ENCODE measurements at places on chromosomes 3 and 15. TPM values are rescaled to one million over a fixed set of nuclear protein-coding genes. Genes with fewer than 3 reads are reported as not detected.
A peak's percentile ranks its signal among the peaks of the same experiment; 100 is the strongest.

DNA sequence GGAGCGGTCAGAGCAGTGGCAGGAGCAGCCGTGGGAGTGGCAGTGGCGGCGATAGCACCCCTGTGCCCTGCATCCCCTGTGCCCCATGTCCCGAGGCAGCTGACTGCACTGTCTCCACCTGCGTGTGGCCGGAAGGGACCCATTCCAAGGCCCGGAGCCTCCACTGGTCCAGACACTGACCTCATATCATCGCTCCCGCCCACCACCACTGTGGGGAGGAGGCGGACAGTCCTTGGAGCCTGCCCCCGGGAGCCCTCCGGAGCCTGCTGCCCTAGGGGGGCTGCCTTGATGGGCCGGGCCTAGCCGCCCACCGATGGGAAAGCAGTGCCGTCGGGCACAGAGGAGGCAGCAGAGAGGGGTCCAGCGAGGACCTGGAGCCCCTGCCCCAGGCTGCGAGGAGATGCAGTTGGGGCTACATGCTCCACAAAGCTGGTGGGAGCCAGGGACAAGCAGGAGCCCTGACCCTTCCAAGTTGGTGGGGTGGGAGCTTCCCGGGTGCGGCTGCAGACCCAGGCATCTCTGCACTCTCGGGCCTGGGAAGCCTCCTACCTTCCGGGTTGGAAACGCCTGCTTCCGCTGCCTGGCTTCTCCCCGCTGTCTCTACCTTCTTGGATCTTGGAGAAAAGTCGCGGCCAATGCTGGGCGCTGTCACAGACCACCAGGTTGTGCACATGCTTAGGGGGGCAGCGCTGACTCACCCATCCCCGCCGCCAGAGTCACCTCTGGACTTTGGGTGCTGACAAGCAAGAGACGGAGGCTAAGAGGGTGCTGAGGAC is 283.2 kb upstream of the ROBO1 start:
- no peak overlapping the region for H3K27ac ChIP-seq
- no peaks in the 10 kb centered on the region for H3K36me3 ChIP-seq
- H3K4me1 ChIP-seq = no peaks in the 10 kb centered on the region
- H3K27me3 ChIP-seq = no peaks in the 10 kb centered on the region
- no peak overlapping the region for H3K4me3 ChIP-seq

DNA sequence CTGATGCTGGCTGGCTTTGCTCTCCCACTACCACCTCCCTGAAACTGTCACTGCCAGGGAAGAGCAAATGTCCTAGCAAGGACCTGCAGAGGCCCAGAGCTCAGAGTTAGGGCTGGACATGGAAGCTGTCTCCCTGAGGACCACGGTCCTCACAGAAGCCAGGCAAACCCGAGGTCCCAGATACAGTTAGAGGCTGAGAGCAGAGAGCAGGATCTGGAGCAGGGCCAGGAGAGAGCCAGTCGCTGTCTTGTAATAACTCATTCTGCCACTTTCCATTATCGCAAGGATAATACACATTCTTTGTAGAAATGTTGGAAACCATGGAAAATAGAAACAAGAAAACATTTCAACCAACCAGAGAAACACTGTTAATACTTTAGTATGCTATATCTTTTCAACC is 10.1 kb downstream of the GHSR start:
- no peak overlapping the region for H3K27ac ChIP-seq
- H3K4me3 ChIP-seq = no peak overlapping the region
- H3K36me3 ChIP-seq = no peaks in the 10 kb centered on the region
- no peak for DNase-seq
- H3K4me1 ChIP-seq = no peaks in the 10 kb centered on the region
- H3K27me3 ChIP-seq = no peaks in the 10 kb centered on the region

DNA sequence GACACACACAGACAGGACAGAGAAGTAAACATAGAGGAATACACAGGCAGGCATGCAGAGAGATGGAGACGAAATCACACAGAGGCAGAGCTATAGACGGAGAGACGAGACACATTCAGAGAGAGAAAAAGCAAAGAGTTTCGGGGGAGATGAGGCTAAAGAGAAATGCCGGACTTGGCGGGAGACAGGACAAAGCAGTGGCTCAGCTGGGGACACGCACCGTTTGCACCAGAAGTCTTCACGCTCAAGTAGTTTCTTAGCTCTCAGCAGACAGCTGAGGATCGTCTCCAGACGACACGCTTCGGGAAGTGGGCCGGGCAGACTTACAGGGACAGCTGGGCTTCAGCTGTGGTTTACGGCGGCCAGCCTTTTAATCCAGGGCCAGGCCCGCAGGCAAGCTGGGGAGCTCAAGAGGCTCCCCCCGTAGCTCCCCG is 56.2 kb upstream of the DLG1 start:
- H3K36me3 ChIP-seq = no peaks in the 10 kb centered on the region
- DNase-seq = no peak
- no peaks in the 10 kb centered on the region for H3K4me1 ChIP-seq
- H3K27ac ChIP-seq = no peak overlapping the region
- no peak overlapping the region for H3K4me3 ChIP-seq
- H3K27me3 ChIP-seq = no peaks in the 10 kb centered on the region

DNA sequence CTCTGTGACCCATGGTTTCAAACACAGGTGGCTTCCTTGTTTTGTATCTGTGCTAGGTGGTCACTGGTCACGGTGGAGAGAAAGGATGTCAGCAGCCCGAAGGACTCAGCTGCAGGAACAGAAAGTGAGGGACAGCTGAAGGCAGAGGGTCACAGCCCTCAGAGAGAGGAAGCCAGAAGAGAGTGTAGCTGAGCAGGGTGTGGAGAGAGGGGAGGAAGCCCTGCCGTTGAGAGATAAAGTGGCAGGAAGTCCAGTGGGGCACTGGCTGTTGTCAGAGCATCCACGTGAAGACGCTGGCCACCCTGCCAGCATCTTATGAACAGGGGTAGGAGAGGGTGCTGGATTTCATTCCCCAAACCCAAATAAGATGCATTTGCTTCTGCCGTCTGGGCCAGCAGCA is 36.9 kb downstream of the LIMD1 start:
- no peaks in the 10 kb centered on the region for H3K4me1 ChIP-seq
- H3K36me3 ChIP-seq = no peaks in the 10 kb centered on the region
- no peak for DNase-seq
- H3K4me3 ChIP-seq = no peak overlapping the region
- no peak overlapping the region for H3K27ac ChIP-seq
- no peaks in the 10 kb centered on the region for H3K27me3 ChIP-seq

DNA sequence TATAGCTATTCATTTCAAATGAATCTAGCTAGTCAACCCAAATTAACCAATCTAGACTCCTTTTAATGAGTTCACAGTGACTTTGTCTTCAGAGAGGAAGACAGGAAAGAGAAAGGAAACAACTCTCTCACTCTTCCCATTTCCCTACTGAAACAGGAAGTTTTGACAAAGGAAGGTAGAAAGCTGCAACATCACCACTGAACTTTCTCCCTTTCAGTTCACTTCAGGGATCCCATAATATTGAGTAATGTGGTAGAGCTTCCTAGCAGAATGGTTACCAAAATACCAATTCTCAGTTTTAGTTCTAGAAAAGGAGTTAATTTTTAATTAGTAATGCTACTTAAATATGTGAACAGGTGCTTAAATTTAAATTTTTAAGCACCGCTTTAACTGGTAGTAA is 7.5 kb downstream of the VPS13C start:
- DNase-seq = no peak
- H3K4me1 ChIP-seq = peaks cover 16% of the 10 kb centered on the region
- no peaks in the 10 kb centered on the region for H3K36me3 ChIP-seq
- no peak overlapping the region for H3K4me3 ChIP-seq
- no peak overlapping the region for H3K27ac ChIP-seq
- no peaks in the 10 kb centered on the region for H3K27me3 ChIP-seq

The SNX22 gene
- 0.19 TPM for total RNA-seq

The RBPMS2 gene
- 1.2 TPM for total RNA-seq

- peaks cover 13% of the 10 kb centered on the region for H3K4me1 ChIP-seq
- no peak for DNase-seq
- no peak overlapping the region for H3K4me3 ChIP-seq
- H3K36me3 ChIP-seq = no peaks in the 10 kb centered on the region
- H3K27ac ChIP-seq = no peak overlapping the region
These were observed 227.3 kb downstream of the FOXP1 start for GRCh38 chr3:71356265-71356664.

GRCh38 chr3:191438150-191438814 is 22.7 kb upstream of the PYDC2 start:
- H3K27me3 ChIP-seq = no peaks in the 10 kb centered on the region
- no peaks in the 10 kb centered on the region for H3K4me1 ChIP-seq
- H3K4me3 ChIP-seq = no peak overlapping the region
- DNase-seq = no peak
- H3K27ac ChIP-seq = no peak overlapping the region

DNA sequence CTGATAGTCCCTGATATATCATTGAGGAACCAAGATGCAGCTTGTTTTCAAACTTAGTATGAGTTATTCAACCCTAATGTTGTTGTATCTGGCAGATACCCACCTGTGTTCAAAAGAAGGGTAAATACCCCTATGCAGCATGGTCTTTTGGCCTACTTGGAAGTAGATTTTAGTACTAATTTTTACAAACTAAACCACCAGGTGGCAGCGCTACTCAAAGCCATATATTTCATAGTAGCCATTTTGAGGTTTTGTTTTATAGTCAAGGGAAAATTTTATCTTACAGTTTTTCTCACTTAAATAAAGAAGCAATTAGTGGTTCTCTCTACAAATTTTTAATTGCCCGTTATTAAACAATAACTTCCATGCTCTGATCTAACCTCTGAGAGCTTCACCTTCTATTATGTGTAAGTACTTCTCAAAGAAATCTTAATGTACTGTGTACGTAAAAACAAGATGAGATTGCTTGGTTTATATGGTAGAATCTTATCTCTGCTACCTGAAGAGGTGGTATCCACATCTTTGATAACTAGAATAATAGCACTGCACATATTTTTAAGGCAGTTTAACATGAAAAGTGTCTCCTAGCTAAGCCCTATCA is 31.5 kb upstream of the MLF1 start:
- H3K27me3 ChIP-seq = no peaks in the 10 kb centered on the region
- no peak overlapping the region for H3K27ac ChIP-seq
- no peak overlapping the region for H3K4me3 ChIP-seq
- DNase-seq = peak; percentile 30

The MFAP1 gene
- 10.6 TPM for total RNA-seq

The GOLGA6D gene
- total RNA-seq = not detected

- no peak for DNase-seq
- H3K36me3 ChIP-seq = no peaks in the 10 kb centered on the region
- peaks cover 22% of the 10 kb centered on the region for H3K4me1 ChIP-seq
- peak overlapping the region; percentile 63 for H3K27ac ChIP-seq
- no peaks in the 10 kb centered on the region for H3K27me3 ChIP-seq
These were observed 230.2 kb upstream of the CD96 start for GRCh38 chr3:111311709-111312235.

DNA sequence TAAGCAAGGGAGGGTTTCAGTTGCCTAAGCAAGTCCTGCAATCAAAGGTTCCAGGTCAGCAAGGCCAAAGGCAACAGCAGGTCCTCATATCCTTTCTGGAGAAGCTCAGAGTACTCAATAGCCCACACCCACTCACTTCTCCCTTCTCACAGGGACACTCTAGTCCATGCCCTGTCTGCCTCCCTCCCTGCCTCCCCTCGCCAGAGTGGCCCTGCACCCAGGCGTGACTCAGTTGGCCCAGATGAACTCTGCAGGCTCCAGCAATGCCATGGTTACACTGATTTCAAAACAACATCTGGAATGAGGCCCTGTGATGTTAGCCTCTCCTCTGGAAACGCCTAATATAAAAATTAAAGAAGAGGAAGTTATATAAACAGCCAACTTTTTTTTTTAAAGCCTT is 32.9 kb downstream of the IL16 start:
- no peaks in the 10 kb centered on the region for H3K4me1 ChIP-seq
- H3K27ac ChIP-seq = no peak overlapping the region
- no peak overlapping the region for H3K4me3 ChIP-seq
- DNase-seq = no peak
- H3K27me3 ChIP-seq = no peaks in the 10 kb centered on the region

The OR5H6 gene
- not detected for total RNA-seq

The NCEH1 gene
- total RNA-seq = 3.2 TPM

GRCh38 chr15:50740955-50741354 is 24.6 kb downstream of the SPPL2A start:
- no peaks in the 10 kb centered on the region for H3K4me1 ChIP-seq
- DNase-seq = no peak
- no peak overlapping the region for H3K4me3 ChIP-seq
- peaks cover 16% of the 10 kb centered on the region for H3K36me3 ChIP-seq
- H3K27me3 ChIP-seq = no peaks in the 10 kb centered on the region
- no peak overlapping the region for H3K27ac ChIP-seq

GRCh38 chr3:56347219-56347871 is 120.9 kb downstream of the ERC2 start:
- no peaks in the 10 kb centered on the region for H3K36me3 ChIP-seq
- H3K27ac ChIP-seq = no peak overlapping the region
- DNase-seq = no peak
- no peaks in the 10 kb centered on the region for H3K27me3 ChIP-seq
- H3K4me1 ChIP-seq = no peaks in the 10 kb centered on the region

The KLF15 gene
- total RNA-seq = not detected

- H3K4me3 ChIP-seq = no peak overlapping the region
- no peaks in the 10 kb centered on the region for H3K27me3 ChIP-seq
- H3K27ac ChIP-seq = no peak overlapping the region
- no peaks in the 10 kb centered on the region for H3K4me1 ChIP-seq
These were observed 13.7 kb downstream of the NR2F2 start for GRCh38 chr15:96344060-96344705.

The LRTM1 gene
- total RNA-seq = not detected

GRCh38 chr3:144466114-144466513 is 494.5 kb downstream of the DIPK2A start:
- no peaks in the 10 kb centered on the region for H3K4me1 ChIP-seq
- H3K36me3 ChIP-seq = no peaks in the 10 kb centered on the region
- H3K27me3 ChIP-seq = no peaks in the 10 kb centered on the region
- no peak for DNase-seq
- H3K27ac ChIP-seq = no peak overlapping the region
- H3K4me3 ChIP-seq = no peak overlapping the region

- H3K4me1 ChIP-seq = no peaks in the 10 kb centered on the region
- DNase-seq = no peak
- H3K4me3 ChIP-seq = no peak overlapping the region
- peaks cover 5% of the 10 kb centered on the region for H3K36me3 ChIP-seq
These were observed 46.7 kb downstream of the MESD start for GRCh38 chr15:80942746-80943565.

DNA sequence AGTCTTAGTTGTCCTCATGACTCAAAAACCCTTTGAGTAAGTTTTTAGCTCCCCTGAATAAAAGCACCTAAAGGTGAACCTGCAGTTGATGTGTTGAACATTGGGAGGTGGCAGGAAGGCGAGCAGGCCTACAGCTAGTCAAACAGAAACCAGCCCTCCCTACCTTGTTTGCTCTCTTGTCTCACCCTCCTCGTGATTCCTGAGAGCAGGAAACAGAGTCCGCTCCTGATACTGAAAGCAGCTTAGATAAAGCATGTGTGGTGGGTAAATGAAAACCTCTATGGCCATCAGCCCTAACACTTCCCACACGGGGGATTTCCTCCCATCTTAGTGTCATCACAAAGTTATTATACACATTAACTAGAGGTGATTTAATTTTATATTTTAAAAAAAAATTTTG is 21.8 kb upstream of the CLDN18 start:
- no peaks in the 10 kb centered on the region for H3K4me1 ChIP-seq
- H3K27ac ChIP-seq = no peak overlapping the region
- no peaks in the 10 kb centered on the region for H3K36me3 ChIP-seq
- H3K4me3 ChIP-seq = no peak overlapping the region

- DNase-seq = no peak
- H3K4me3 ChIP-seq = no peak overlapping the region
- H3K27ac ChIP-seq = no peak overlapping the region
- H3K27me3 ChIP-seq = peaks cover 5% of the 10 kb centered on the region
- no peaks in the 10 kb centered on the region for H3K36me3 ChIP-seq
These were observed 173.1 kb upstream of the CCDC54 start for GRCh38 chr3:107204121-107204520.

Measured in naive thymus-derived CD4-positive, alpha-beta T cell (primary cell).